ENCODE measurements at places on chromosomes 13 and 19.

- no peak for DNase-seq
Measured at GRCh38 chr13:62084728-62085127, 669.1 kb upstream of the PCDH20 start.

DNA sequence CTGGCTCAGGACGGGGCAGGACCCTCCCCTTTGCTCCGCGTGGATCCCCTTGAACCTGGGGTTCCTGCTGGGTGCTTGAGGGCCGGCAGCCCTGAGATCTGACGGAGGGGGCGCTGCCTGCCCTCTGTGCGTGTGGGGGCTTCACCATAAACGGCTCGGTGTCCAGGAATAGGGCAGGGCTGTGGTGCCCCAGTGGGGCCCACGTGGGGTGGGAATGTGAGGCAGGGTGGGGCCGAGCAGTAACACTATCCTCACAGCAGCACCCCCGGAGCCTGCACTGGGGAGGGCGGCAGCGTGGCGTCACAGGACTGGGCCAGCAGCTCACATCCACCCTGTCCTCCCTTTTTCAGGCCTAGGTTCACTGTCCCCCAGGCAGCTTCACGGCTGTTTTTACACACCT is 38.0 kb downstream of the GAS6 start:
- DNase-seq: no peak

DNA sequence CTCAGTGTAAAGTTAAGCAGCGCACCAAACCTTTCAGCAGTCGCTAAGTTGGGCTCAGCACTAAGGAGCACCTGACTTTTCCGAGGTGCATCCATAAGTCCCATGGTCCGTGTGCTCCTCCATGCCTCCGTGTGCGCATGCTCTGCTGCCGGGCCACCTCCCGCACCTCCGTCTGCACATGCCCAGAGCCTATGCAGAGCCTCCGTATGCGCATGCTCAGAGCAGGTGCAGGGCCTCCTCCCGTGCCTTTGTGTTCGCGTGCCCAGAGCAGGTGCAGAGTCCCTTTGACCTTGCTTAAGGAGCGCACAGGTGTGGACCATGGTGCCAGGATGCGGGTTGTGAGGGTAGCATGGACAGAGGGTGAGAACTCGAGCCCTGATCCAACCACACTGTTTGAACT is 46.0 kb downstream of the ATP11A start:
- DNase-seq: no peak

DNA sequence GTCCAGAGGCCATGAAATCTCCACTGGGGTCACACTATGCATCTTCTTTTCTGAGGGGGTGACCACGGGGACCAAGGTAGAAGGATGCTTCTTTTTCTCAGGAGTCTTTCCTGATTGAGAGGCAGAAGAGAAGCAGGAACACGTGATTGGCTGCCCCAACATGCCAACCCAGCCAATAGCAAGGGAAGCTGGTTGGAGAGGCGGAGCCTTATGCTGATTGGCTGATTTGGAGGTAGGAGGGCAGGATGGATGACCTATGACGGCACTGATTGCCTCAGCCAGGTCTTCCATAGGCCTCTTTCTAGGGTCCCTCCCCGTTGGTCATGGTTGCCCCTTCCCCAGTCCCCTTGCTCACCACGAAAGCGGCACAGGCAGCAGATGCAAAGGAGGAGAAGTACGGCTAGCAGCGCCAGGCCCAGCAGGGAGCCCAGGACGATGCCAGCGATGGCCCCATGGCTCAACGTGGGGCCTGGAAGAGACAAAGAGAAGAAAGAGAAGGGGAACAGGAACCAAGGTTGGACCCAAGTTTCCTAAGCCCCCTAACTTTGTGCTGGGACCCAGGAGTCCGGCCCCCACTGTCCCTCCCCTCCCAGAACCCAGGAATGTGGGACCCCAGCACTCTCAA is 8.0 kb downstream of the VSIG10L start:
- no peak for DNase-seq

GRCh38 chr19:2978772-2979171 is 1.4 kb downstream of the TLE6 start:
- DNase-seq: no peak

DNA sequence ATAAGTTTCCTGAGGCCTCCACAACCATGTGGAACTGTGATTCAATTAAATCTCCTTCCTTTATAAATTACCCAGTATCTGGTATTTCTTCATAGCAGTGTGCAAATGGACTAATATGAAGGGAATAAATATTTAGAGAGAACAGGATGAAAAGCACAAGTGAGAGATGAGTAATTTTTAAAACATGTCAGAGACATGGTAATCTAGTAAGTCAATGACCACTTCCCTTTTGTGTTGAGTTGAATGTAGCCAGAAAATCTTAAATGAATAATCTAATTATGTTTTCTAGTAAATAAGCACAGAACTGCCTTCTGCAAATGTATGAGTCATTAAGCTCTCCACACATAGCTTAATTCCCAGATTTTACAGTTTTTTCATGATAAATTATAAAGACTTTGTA is 524.1 kb upstream of the SLITRK5 start:
- DNase-seq: peak; percentile 56

DNA sequence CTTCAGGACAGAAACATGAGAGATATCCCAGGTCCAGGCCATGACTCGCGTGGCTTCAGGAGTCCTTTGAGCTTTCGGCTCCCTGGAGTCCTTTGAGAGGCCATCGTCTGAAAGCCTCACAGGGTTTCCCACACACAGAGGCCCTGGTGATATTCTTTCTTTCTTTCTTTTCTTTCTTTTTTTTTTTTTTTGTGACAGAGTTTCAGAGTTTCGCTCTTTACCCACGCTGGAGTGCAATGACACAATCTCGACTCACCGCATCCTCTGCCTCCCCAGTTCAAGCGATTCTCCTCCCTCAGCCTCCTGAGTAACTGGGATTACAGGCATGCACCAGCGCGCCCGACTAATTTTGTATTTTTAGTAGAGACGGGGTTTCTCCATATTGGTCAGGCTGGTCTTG is 5.5 kb downstream of the SIN3B start:
- DNase-seq: peak; percentile 38

GRCh38 chr19:13154911-13155471 is 4.8 kb downstream of the IER2 start:
- peak; percentile 77 for DNase-seq

DNA sequence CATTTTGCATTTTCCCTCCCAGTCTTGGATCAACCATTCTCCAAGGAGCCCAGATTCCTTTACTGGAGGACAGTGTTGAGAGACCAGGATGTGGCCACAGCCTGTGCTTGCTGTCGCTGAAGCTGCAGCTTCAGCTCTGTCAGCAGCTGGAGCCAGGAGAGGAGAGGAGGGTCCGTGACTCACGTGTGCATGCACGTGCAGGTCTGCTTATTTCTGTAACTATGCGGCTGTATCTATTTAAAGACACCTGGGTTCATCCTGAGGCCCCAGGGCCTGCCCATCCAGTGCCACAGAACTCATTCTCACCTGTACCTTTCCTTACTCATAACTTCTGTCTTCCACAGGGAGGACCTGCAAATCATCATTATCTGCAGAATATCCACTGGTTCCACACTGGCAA is 8.2 kb upstream of the LAMP1 start:
- no peak for DNase-seq

DNA sequence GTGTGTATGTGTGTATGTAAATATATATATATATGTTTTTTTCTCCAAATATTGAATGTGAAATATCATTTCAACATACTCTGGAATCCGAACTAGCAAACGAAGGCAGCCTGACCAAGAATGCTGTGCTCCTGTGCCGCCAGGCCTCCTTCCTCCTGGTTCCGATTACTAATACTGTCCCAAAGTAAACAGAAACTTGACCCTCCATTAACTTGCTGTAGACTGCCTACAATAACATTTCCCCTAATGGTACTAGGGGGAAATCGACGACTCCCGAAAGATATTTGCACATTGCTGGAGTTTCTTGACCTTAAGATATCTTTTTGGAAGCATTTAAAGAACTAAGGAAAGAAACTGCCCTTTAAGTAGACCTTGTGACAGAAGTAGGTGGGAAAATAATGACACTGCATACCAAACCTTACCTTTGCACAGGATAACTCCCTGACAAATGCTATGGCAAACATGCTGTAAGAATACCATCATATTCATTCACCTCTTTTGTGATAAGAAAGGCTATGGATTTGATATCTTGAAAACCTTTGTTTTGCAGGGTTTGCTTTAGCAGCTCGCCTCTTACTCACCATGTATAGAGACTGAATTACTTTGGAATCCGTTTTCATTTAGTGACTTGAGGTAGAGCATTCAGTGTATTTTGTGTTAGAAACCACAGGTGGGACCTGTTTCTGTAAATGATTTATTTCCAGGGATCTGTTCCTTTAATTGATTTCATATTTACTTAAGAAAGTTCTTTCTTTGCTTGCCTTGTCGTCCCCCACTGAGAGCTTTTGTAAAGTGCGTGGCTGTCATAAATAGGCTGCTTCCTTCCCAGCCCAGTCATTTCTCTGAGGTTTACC is 80.1 kb downstream of the KLF5 start:
- DNase-seq: peak; percentile 65

- no peak for DNase-seq
Measured at GRCh38 chr13:46267166-46267565, 55.4 kb downstream of the LRRC63 start.

- DNase-seq: peak; percentile 67
Measured at GRCh38 chr19:3125900-3126524, 9.8 kb upstream of the GNA15 start.

DNA sequence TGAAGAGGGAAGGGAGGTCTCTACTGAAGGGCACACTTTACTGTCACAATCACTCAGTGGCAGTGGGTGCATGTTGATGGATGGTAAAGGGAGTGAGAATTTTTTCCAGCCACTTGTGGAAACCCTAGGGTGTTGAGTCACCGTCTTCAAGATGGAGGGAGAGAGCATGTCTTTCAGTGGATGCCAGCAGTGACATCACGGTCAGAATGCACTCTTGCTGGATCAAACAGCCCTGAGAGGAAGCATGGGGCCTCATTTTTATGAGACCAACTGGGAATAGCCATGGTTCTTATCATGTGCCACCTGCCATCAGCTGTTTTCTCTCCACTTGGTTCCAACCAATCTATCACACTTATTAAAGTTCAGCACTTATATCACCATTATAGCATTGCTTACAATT is 182.5 kb downstream of the KCNRG start:
- DNase-seq: peak; percentile 2

- DNase-seq: no peak
Measured at GRCh38 chr19:46544651-46545050, 49.0 kb upstream of the PNMA8B start.

DNA sequence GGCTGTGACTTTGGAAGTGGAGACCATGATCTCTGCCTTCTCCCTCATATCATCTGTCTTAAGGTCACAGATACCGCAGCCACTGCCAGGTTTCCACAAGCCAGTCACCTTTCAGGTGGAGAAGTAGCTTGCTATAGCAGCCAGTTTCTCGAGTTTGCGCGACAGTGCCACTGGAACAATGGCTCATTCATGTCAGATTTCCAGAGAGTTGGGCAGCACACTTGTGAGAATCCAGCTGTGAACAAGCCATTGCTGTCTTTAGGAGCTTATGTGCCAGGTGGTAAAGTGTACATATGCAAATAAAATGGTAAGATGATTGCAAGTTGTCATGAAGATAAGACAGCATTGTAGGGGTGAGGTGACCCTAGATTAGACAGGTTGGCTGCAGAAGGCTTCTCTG is 22.3 kb downstream of the GARRE1 start:
- no peak for DNase-seq

DNA sequence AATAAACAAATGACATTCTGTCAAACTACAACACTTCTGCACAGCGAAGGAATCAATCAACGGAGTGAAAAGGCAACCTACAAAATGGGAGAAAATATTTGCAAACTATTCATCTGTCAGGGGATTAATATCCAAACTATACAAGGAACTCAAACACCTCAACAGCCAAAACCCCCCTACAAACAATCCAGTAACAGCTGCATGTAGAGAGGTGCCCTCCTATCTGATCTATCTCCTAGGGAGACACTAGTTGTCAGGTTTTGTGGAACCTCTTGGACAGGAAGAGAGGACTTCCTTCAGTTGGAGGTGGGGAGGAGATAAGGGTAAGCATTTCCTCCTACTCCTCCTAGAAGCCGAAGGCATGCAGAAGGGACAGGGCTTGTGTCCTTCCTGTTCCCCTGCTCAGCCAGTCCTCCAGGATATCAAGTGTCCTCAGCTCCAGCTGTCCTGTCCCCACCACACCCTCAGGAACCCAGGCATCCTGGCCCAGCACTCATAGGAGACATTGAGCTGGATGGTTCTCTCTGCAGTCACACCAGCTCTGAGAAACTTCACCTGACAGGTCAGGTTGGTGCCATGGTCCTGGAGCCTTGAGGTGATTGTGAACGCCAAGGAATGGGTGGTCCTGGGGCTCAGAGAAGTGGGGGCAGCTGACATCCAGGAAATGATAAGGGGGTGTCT is 9.8 kb upstream of the SIGLEC8 start:
- DNase-seq: no peak

DNA sequence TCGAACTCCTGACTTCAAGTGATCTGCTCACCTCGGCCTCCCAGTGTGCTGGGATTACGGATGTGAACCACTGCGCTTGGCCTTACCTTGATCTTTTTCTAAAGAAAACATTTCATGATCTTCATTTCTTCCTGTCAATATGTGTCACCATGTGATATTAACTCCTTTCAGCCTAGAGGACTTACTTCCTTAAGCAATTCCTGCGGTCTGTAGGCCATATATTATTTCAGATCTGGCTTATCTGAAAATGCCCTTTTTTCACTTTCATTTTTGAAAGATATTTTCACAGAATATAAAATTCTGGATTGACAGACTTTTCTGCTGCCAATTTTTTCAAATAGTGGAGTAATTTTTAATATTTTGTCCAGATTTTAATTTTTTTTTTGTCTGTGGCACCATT is 2.0 kb upstream of the GPR32 start:
- no peak for DNase-seq

GRCh38 chr19:33798681-33799111 is 2.0 kb downstream of the KCTD15 start:
- no peak for DNase-seq

GRCh38 chr13:113431171-113431570 is 22.1 kb downstream of the ADPRHL1 start:
- no peak for DNase-seq

DNA sequence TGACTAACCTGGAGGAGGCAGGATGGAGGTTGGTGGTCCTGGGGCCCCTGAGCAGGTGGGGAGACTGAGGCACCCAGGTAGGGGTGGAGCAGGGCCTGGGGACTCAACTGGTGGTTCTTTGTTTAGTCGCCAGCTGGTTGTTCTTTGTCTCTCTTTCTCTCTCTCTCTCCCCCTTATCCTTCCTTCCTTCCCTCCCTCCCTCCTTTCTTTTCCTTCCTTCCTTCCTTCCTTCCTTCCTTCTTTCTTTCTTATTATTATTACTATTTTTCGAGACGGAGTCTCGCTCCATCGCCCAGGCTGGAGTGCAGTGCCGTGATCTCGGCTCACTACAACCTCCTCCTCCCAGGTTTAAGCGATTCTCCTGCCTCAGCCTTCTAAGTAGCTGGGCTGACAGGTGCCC is 6.6 kb upstream of the NRTN start:
- DNase-seq: no peak

- DNase-seq: peak; percentile 23
Measured at GRCh38 chr19:4304538-4305256, at the start of gene FSD1. Gene FSD1 (plus strand): TSS chr19:4304598. CDS start chr19:4304747, 149 bp downstream.

GRCh38 chr19:3117716-3118115 is 18.1 kb upstream of the GNA15 start:
- no peak for DNase-seq
